Activated gamma-delta T cell (primary cell): ENCODE measurements at places on chromosomes 13 and 19.

GRCh38 chr19:5099701-5100221, 130.8 kb downstream of the KDM4B start:
- DNase-seq = no peak

DNA sequence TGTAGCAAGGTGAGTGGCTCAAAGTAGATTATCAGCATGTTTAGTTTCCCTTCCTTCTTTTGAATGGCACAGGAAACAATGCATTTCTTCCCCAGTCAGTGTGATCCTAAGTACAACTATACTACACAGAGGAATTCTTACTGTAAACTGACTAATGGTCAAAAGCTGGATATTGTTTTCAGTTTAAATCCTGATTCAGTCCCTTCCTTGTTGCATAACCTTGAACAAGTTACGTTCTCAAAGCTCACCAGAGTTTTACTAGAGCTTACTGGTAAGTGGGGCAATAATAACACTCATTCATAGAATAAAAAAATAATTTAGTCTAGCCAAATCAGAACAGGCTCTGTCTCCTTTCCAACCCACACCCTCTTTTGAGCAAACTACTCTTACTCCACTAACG, 180.1 kb downstream of the POSTN start:
- no peak for DNase-seq

- no peak for DNase-seq
Measured at GRCh38 chr13:36131222-36131930, at the start of gene DCLK1. Gene DCLK1 (minus strand): TSS chr13:36131382.

- DNase-seq = no peak
Measured at GRCh38 chr19:11594084-11594483, 3.2 kb upstream of the ZNF627 start.
